ENCODE measurements at places on chromosomes 1 and 21.

GRCh38 chr1:2373551-2374251 lies 17.7 kb downstream of the MORN1 start:
- H3K27ac ChIP-seq: no peak overlapping the region
- no peak for DNase-seq
- H3K4me1 ChIP-seq: no peaks in the 10 kb centered on the region
- H3K36me3 ChIP-seq: no peaks in the 10 kb centered on the region
- H3K27me3 ChIP-seq: no peaks in the 10 kb centered on the region
- H3K4me3 ChIP-seq: no peak overlapping the region

- H3K27ac ChIP-seq: no peak overlapping the region
- DNase-seq: no peak
- H3K36me3 ChIP-seq: no peaks in the 10 kb centered on the region
- H3K4me1 ChIP-seq: no peaks in the 10 kb centered on the region
- H3K27me3 ChIP-seq: no peaks in the 10 kb centered on the region
Measured at GRCh38 chr1:68321084-68321685, 88.9 kb upstream of the WLS start.

- peak within 1 kb of the TSS; percentile 26 for H3K4me3 ChIP-seq
- H3K27ac ChIP-seq: no peak within 1 kb of the TSS
- peaks cover 2% of the 10 kb centered on the region for H3K36me3 ChIP-seq
- H3K27me3 ChIP-seq: peaks cover 20% of the 10 kb centered on the region
Measured at GRCh38 chr1:35573198-35574124, at the start of gene TFAP2E. Gene TFAP2E (plus strand): TSS chr1:35573314. CDS start chr1:35573578, 264 bp downstream.

GRCh38 chr1:110606657-110607535 lies 738 bp upstream of the KCNA2 start:
- peak overlapping the region; percentile 75 for H3K4me3 ChIP-seq
- peak; percentile 17 for DNase-seq
- H3K27me3 ChIP-seq: peaks cover 51% of the 10 kb centered on the region
- H3K27ac ChIP-seq: no peak overlapping the region
- no peaks in the 10 kb centered on the region for H3K36me3 ChIP-seq
- peaks cover 17% of the 10 kb centered on the region for H3K4me1 ChIP-seq

DNA sequence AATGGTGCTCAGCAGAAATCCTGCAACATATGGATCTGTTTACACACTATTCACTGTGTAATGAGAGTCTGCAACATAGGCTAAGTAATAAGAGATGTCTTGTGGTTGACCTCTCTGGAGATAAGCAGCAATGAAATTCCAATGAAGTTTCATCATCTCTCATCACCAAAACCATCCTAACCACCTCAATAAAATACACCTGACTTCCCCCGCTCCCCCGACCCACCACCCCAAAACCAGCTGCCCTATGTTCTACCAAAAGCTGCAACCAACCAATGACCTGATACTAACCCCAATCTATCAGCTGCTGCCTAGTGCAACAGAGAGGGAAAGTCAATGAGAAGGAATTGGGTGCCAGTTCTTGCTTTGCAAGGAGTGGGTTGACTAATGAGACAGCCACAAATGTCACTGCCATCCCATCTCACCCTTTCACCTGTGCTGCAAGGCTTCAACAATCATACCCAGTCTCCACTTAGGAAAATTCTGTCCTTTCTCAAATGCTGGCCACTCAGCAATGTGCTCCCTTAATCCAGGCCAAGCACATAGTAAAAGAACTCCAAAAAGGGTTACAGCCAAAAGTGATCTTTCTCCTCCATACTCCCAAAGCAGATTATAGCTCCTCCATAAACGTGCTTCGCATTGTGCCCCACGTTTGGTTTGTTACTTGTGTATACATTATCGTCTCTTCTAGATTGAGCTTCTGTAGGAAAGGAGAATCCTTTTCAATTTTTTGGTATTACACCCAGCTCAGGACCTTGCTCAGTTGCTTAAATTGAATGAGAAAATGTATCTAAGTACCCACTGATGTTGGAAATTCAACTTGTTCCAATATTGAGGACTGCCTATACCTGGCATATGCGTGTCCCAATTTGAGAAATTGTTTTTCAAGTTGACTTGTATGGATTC lies 29.0 kb downstream of the MRPL39 start:
- peak; percentile 53 for DNase-seq
- peaks cover 49% of the 10 kb centered on the region for H3K36me3 ChIP-seq
- peak overlapping the region; percentile 79 for H3K27ac ChIP-seq
- peaks cover 56% of the 10 kb centered on the region for H3K4me1 ChIP-seq
- H3K27me3 ChIP-seq: no peaks in the 10 kb centered on the region

GRCh38 chr1:2556678-2557481 lies 709 bp downstream of the TNFRSF14 start:
- H3K4me1 ChIP-seq: peaks cover 31% of the 10 kb centered on the region
- H3K4me3 ChIP-seq: peak overlapping the region; percentile 93
- peaks cover 11% of the 10 kb centered on the region for H3K36me3 ChIP-seq
- DNase-seq: peak; percentile 56
- H3K27me3 ChIP-seq: no peaks in the 10 kb centered on the region
- peak overlapping the region; percentile 99 for H3K27ac ChIP-seq

- no peak for DNase-seq
- H3K4me1 ChIP-seq: peaks cover 13% of the 10 kb centered on the region
- H3K27me3 ChIP-seq: no peaks in the 10 kb centered on the region
Measured at GRCh38 chr1:53771648-53772047, 32.7 kb upstream of the GLIS1 start.

- H3K27ac ChIP-seq: peak overlapping the region; percentile 28
- H3K4me3 ChIP-seq: no peak overlapping the region
- no peaks in the 10 kb centered on the region for H3K36me3 ChIP-seq
- peaks cover 33% of the 10 kb centered on the region for H3K4me1 ChIP-seq
Measured at GRCh38 chr1:151945725-151946722, 36.7 kb upstream of the THEM4 start.

- no peaks in the 10 kb centered on the region for H3K27me3 ChIP-seq
- no peaks in the 10 kb centered on the region for H3K4me1 ChIP-seq
- no peak overlapping the region for H3K4me3 ChIP-seq
- no peak overlapping the region for H3K27ac ChIP-seq
Measured at GRCh38 chr1:74429580-74429979, 82.8 kb downstream of the LRRC53 start.

DNA sequence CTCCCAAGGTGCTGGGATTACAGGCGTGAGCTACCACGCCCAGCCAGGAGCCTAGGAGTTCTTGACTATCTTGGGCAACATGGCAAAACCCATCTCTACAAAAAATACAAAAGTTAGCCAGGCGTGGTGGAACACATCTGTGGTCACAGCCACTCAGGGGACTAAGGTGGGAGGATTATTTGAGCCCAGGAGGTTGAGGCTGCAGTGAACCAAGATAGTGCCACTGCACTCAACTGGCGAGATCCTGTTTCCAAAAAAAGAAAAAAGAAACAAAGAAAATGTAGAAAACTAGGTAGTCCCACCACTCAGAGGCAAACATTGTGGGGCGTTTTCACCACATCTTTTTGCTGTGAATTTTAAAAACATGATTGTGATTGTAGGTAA lies 141.3 kb downstream of the ZZZ3 start:
- no peak overlapping the region for H3K27ac ChIP-seq
- H3K36me3 ChIP-seq: peaks cover 3% of the 10 kb centered on the region
- no peak overlapping the region for H3K4me3 ChIP-seq

DNA sequence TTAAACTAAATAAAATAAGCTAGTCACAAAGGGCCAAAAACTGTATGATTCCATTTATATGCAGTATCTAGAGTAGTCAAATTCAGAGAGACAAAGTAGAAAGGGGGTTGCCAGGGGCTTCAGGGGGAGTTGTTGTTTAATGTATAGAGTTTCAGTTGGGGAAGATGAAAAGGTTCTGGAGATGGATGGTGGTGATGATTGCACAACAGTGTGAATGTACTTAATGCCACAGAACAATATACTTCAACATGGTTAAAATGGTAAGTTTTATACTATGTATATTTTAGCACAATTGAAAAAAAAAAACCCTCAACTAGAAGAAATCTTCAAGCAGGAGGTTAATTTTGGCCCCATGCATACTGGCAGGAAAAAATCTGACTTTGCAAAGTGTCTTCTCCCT lies 24.3 kb downstream of the VAV3 start:
- H3K36me3 ChIP-seq: no peaks in the 10 kb centered on the region
- H3K27me3 ChIP-seq: no peaks in the 10 kb centered on the region
- H3K4me3 ChIP-seq: no peak overlapping the region
- H3K4me1 ChIP-seq: peaks cover 43% of the 10 kb centered on the region
- H3K27ac ChIP-seq: no peak overlapping the region

- H3K27ac ChIP-seq: no peak overlapping the region
- no peaks in the 10 kb centered on the region for H3K4me1 ChIP-seq
- no peaks in the 10 kb centered on the region for H3K36me3 ChIP-seq
- no peak for DNase-seq
- H3K4me3 ChIP-seq: no peak overlapping the region
- no peaks in the 10 kb centered on the region for H3K27me3 ChIP-seq
Measured at GRCh38 chr21:37026499-37026898, 20.0 kb downstream of the RIPPLY3 start.

- H3K27me3 ChIP-seq: no peaks in the 10 kb centered on the region
- no peak overlapping the region for H3K4me3 ChIP-seq
- no peak for DNase-seq
- H3K27ac ChIP-seq: no peak overlapping the region
- peaks cover 18% of the 10 kb centered on the region for H3K36me3 ChIP-seq
Measured at GRCh38 chr21:43909741-43910400, 44.8 kb downstream of the AGPAT3 start.

DNA sequence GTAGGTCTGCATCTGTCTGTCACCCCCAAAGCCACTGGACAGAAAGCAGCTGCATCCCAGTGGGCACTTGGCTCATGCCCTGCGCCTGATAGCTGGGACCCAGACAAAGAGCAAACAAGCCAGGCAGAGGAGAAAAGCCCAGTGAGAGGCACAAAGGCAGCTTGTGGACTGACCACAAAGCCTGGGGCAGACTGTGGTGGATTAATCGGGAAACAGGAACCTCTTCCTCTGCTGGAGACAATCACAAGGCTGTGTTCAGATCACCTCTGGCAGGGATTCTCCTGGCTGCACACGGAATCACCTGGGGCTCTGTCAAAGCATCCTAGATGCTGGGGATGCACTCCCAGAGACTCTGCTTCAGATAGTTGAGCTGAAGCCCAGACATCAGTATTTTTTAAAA lies 15.2 kb upstream of the GJB5 start:
- DNase-seq: no peak
- H3K27ac ChIP-seq: no peak overlapping the region
- H3K4me3 ChIP-seq: no peak overlapping the region
- no peaks in the 10 kb centered on the region for H3K36me3 ChIP-seq
- no peaks in the 10 kb centered on the region for H3K4me1 ChIP-seq
- H3K27me3 ChIP-seq: peaks cover 3% of the 10 kb centered on the region

DNA sequence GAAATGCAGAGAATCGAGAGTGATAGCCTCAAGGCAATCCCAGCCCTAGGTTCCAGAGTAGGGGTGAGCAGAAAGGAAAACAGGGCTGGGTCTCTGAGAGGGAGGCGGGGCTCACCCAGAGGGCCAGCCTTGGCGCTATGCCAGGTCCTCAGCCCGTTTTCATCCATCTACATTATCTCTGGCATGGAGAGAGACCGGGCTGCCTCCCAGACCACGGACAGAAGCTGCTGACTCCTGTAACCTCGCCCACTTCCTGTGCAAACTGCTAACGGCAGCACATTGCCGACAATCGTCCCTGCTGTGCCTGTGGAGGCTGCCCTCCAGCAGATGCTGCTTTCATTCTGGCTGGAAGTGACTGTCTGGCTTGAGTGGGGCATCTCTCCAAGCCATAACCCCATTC lies 569.1 kb downstream of the NPHP4 start:
- H3K36me3 ChIP-seq: no peaks in the 10 kb centered on the region
- no peak overlapping the region for H3K4me3 ChIP-seq
- peaks cover 19% of the 10 kb centered on the region for H3K4me1 ChIP-seq
- no peaks in the 10 kb centered on the region for H3K27me3 ChIP-seq

DNA sequence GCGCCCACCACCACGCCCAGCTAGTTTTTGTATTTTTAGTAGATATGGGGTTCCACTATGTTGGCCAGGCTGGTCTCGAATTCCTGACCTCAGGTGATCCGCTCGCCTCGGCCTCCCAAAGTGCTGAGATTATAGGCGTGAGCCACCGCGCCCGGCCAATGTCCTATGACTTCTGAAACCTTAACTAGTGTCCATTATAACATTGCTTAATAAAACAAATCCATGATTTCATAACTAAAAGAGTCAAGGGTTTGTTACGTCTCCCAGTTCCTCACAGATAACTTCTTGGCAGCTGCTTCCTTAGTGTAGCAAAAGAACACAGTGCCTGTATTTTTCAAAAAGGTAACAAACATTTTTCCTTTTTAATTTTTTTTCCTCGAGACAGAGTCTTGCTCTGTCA lies 53.6 kb downstream of the FBXO42 start:
- H3K4me3 ChIP-seq: no peak overlapping the region
- peaks cover 20% of the 10 kb centered on the region for H3K36me3 ChIP-seq
- DNase-seq: no peak
- no peak overlapping the region for H3K27ac ChIP-seq
- no peaks in the 10 kb centered on the region for H3K4me1 ChIP-seq

GRCh38 chr21:42584296-42584641 lies 69.2 kb upstream of the PDE9A start:
- H3K27me3 ChIP-seq: no peaks in the 10 kb centered on the region
- no peak overlapping the region for H3K4me3 ChIP-seq
- DNase-seq: no peak
- H3K36me3 ChIP-seq: no peaks in the 10 kb centered on the region
- no peaks in the 10 kb centered on the region for H3K4me1 ChIP-seq

DNA sequence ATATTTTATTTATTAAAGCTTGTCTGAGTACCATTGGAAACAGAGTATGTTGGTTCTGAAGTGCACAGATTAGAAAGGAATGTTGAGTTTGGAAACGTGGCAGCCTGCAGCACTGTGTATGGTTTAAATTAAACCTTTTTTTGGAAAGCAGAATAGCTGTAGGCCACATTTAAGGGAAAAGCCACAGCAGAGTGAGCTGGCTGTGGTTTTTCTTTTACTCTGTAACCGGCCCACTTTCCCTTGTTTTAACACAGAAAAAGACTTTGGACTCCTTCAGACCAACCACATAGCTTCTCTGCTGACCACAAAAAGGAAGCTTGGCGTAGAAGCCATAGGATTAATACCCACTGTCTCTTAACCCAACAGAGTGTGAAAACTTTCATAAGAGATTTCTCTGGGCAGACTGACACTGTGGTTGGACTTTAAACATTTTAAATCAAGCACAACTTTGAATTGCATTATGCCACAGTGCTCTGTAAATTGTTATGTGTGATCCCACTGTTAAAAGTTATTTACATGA lies 75.2 kb downstream of the NFIA start:
- H3K27me3 ChIP-seq: no peaks in the 10 kb centered on the region
- no peak overlapping the region for H3K4me3 ChIP-seq
- no peak for DNase-seq
- no peak overlapping the region for H3K27ac ChIP-seq

DNA sequence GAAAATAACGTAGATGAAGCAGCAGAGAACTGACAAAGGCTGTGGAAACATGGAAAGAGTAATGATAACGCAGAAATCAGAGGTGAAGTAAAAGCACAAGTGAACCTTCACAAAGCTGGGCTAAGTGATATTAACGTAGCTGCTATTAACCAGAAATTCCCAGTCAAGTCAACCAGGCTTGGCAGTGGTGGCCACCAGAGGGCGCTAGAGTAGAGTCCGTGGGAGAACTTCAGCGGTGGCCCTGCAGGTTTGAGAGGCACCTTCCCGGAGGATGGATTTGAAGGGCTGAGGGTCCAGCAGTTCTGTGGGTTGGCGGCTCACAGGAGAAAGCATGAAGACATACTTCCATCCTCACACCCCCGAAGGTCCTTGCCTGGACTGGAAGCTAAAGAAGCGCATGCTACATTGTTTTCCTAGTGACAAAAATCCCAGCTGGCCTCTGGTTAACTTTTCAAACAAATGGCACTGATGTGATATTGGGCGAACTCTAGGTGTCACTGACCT lies 81.7 kb upstream of the ZNF648 start:
- DNase-seq: peak; percentile 95
- no peak overlapping the region for H3K27ac ChIP-seq
- no peaks in the 10 kb centered on the region for H3K36me3 ChIP-seq
- H3K4me1 ChIP-seq: peaks cover 11% of the 10 kb centered on the region

GRCh38 chr1:204409836-204410687 lies 1.6 kb downstream of the PPP1R15B start:
- H3K4me1 ChIP-seq: peaks cover 15% of the 10 kb centered on the region
- no peak for DNase-seq
- H3K27ac ChIP-seq: peak overlapping the region; percentile 99
- H3K36me3 ChIP-seq: peaks cover 52% of the 10 kb centered on the region
- no peaks in the 10 kb centered on the region for H3K27me3 ChIP-seq

Data from activated naive CD4-positive, alpha-beta T cell treated with anti-CD3 and anti-CD28 coated beads for 36 hours (primary cell).